ENCODE measurements at places on chromosomes 5 and 9. TPM values are rescaled to one million over a fixed set of nuclear protein-coding genes. Genes with fewer than 3 reads are reported as not detected.

KIF24 gene
- total RNA-seq, result 6.2 TPM

LCP2 gene
- total RNA-seq, result 283 TPM

DNA sequence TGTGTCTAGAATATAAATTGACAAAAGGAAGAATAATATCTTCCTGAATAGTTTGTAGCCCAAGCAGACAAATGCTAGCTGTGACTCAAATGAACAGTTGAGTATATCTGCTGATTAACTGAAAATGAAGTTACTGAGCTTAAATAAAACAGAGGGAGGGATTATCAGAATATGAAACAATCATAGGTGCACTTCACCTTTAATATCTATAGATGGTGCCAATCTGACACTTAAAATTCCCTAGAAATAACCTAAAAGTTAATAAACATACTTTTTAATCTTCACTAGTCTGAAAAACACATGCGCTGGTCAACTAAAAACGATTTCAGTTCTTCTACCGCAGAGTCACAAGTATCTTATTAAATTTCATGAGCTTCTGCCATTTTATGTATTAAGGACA lies 280.8 kb upstream of the RASA1 start:
- no peak for DNase-seq

DNA sequence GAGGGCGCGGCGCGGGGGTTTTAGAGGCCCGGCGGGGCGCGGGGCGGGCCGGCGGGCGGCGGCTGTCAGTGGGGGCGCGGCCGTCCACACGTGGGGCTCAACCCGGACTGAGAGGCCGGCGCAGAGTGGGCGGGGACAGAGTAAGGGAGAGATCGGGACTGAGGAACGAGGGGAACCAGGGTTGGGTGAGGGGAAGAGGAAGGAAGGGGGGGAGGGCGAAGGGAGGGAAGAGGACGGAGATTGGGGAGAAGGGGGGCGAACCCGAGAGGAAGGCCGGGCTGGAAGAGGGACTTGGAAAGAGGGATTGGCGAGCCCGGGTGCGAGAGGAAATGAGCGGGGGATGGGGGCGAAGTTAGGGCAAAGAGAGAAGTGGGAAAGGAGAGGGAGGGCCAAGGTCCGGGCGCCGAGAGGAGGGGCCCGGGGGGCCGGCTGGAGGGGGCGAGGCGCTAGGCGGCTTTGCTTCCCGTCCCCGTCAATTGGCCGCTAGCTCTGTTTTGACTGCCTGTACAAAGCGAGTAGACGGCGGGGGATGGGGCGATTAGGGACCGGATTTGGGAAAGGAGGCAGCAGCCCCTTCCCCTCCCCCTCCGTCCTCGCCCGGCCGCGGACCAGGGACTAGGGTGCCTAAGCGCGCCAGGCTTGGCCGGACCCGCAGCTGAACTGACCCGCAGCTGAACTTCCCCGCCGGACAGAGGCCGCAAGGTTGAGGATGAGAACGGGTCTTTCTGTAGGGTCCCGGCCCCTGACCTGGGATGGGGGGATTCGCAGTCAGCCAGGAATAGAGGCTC lies 399 bp upstream of the FBN2 start:
- DNase-seq, result no peak

All from activated CD4-positive, alpha-beta T cell treated with anti-CD3 and anti-CD28 coated beads, Interleukin-2, amount 10 ng/mL, durations not matched to agents 24 days and 14 days (primary cell).